ENCODE measurements at places on chromosomes 4 and X.

DNA sequence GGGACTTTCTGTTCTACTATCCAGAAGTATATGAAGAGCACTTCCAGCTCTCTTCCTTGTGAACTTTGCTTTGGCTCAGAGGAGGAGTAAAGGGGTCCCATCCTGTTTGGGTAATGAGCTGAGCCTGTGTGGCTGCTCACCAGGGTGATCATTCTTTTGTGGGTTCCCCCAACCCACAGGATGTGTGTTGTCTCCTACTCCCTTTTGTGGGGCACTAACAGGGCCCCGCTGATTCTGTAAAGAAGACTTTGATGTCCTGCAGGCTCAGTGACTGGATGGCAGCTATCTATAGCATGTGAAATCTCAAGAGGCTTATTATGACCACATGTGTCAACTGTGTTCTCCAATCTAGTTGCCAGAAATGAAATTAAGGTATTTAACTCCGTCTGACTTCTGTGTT lies 40.8 kb downstream of the ZNF518B start:
- no peak for DNase-seq

- no peak for DNase-seq
Observed at GRCh38 chr4:97577004-97577403, 566.3 kb downstream of the STPG2 start.

DNA sequence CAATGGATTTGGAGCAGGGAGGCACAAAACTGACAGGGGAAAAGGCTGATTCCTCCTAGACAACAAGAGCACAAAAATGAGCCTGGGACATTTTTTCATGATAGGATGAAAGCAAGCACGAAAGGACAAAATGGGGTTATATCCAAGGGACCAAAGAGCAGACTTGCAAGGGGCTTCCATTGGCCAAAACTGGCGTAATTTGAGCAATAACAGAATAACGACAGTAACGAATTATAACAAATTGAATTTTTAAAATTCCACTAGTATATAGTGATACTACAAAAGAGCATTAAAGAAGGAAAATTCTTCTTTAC lies 10.3 kb downstream of the SPP1 start:
- no peak for DNase-seq

- DNase-seq = no peak
Observed at GRCh38 chr4:7295197-7295910, 103.0 kb downstream of the SORCS2 start.

DNA sequence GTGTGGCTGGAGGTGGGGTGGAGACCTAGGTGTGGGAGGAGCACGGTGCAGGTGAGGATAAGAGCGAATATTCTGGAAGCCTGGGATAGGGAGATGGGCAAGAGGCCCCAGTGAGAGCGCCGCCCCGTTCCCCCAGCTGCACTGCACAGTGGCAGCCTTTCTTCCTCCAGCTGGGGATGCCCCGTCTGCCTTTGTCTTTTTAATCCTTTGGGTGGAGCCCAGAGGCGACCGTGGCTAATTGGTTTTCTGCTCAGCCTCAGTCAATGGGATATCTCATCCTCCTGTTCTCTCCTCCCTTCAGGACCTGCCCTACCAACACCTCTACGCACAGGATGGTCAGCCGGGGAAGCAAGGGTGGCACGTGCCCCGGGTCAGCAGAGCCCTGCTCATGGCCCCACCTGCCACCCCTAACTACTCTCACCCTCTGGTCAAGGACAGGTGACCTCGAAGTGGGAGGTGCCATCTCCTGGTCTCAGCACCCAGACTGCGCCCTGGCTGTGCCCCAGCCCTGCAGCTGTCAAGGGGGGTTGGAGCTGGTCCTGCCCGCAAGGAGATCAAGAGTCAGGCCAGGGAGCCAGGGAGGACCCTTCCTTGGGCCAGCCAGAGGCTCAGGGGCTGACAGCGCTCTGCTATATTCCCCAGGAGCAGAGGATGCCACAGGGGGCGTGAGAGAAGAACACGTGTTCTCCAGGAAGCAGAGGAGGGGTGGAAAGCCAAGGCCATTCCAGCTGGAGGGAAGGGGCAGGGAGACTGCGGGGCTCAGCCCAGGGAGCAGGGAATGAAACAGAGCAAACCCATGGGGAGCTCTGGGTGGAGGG lies 64.0 kb downstream of the ADRA2C start:
- no peak for DNase-seq

- no peak for DNase-seq
Observed at GRCh38 chr4:154254999-154255398, 236.6 kb downstream of the DCHS2 start.

DNA sequence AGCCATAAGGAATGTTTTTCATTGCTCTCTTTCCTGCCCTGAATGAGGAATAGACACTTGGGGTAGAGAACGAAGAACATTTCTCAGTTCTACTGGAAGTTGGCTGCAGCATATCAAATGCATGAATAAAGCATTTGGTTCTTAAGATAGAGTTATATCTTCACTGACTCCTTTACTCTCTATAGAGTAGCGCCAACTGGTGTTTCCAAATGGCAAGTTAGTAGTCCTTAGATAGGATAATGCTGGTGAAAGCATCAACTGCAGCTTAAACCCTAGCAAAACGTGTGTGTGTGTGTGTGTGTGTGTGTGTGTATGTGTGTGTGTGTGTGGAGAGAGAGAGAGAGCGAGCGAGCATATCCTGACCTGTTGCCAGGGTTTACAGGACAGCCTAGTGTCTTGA lies 62.2 kb upstream of the FRMPD4 start:
- DNase-seq = no peak
